ENCODE measurements at places on chromosomes 1 and 21. TPM values are rescaled to one million over a fixed set of nuclear protein-coding genes. Genes with fewer than 3 reads are reported as not detected.

The AHCYL1 gene
- total RNA-seq, result 39.8 TPM

The GNAT2 gene
- not detected for total RNA-seq

The HMCN1 gene
- total RNA-seq, result 5.7 TPM

The CEP170 gene
- total RNA-seq, result 45.0 TPM

The EXO5 gene
- total RNA-seq, result 3.1 TPM
